ENCODE measurements at places on chromosomes 2 and 18.

GRCh38 chr2:70089220-70089982, 2.1 kb downstream of the PCBP1 start:
- DNase-seq: peak; percentile 27

- peak; percentile 34 for DNase-seq
Observed at GRCh38 chr2:55232863-55233657, 572 bp downstream of the RPS27A start.

DNA sequence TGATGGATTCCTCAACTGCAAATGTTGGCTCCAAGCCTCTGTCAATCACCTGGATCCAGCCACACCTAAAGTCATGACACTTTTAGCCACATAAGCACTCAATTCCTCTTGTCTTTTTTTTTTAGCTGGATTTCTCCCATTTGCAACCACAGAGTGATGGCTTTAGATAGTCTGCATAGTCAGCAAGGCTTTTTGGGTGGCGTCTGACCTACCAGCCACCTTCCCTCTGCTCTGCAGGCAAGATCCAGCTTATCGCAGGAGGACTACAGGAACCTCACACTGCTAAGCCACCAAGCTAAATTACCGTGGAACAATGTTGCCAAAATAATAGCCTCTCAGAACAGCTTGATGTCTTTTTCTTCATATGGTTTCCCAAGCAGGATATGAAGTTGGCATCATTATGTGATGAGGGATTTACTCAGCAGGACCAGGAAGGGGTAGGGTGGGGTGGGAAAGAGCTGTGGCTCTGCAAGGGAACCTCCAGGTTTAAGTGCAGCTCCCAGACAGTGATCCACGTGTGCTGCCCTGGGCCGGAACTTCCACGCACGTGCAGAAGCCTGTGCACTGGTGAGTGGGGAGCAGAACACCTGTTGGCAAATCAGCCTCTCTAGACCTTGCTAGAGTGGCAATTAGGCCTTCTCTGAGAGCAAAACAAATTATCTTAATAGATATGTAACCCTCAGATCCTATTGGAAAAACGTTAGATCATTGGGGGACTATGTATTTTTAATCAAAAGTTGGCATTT, 170.6 kb upstream of the NCK2 start:
- no peak for DNase-seq

- DNase-seq: no peak
Observed at GRCh38 chr18:63255435-63255834, 64.1 kb downstream of the BCL2 start.

DNA sequence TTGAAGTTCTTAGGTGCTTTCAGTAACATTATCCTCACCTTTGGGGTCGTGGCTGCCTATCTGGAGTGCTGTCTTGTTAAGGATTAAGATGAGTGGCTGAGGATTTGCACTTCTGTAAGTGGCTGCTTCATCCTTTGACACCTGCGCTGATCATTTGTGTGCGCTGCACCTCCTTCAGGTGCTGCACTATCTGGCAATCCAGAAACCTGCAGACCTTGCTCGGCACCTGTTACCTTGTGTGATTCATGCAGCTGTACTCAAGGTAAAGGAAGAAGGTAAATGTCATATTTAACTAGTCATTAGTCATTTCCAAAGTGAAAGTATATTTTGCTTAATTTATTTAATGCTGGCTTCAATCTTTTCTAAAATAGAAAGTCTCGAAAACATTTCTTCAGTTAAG, 110.3 kb downstream of the RAB3GAP1 start:
- DNase-seq: no peak

- DNase-seq: no peak
Observed at GRCh38 chr2:19739256-19739655, 162.5 kb downstream of the TTC32 start.

GRCh38 chr2:126304154-126304553, 351.8 kb upstream of the GYPC start:
- no peak for DNase-seq

DNA sequence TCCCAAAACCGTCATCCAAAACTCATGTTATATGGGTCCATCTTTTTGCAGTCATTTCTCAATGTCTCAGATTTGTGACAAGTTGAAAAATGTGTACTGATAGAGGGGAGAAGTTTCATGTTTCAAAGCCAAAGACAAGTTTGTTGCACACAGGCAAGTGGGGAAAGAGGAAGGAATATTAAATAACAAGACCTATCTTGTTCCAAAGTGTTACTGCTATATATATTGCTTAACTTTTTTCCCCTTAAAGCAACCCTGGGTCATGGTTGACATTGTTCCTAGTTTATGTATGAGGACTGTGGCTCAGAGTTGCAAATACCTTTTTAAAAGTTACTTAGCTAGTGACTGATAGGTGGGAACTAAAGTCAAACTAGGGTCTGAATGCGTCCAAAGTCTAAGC, 1.7 kb downstream of the ITGA4 start:
- DNase-seq: no peak

DNA sequence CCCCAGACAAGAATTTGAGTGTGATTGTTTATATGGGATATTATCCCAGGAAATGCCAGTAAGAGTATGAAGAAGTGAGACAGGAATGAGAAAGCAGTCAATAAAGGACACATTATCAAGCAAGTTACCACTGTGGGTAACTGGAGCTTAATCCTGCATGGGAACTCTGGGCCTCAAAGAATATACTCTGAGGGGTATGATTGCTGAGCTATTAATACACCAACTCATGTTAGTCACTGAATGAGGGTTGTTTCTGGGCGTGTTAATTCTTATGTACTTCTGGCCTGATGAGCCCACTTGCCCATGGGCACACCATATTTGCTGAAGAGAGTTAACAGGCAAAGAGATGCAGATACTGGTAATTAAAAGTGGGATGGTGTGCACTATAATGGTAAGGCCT, 26.6 kb upstream of the PAIP2B start:
- DNase-seq: no peak

DNA sequence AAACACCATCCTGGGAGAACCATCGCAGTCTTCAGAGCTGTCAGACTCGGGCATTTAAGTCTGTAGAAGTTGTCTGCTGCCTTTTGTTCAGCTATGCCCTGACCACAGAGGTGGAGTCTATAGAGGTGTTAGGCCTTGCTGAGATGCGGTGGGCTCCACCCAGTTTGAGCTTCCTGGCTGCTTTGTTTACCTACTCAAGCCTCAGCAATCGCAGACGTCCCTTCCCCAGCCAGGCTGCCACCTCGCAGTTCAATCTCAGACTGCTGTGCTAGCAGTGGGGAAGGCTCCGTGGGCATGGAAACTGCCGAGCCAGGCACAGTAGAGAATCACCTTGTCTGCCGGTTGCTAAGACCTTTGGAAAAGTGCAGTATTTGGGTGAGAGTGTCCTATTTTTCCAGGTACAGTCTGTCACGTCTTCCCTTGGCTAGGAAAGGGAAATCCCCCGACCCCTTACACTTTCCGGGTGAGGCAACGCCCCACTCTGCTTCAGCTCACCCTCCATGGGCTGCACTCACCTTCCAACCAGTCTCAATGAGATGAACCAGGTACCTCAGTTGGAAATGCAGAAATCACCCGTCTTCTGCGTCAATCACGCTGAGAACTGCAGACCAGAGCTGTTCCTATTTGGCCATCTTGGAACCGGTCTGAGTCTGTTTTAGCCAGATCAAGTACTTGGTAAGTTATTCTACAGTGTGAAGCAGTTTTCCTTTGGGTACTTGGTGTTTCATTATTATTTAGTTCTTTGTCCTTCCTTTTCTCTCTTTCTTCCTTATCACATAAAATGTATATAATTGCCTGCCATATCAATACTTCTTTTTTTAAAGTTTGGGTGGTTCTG, 71.5 kb downstream of the CDC42EP3 start:
- DNase-seq: no peak

GRCh38 chr18:50814395-50814794, 5.4 kb downstream of the MRO start:
- DNase-seq: no peak

DNA sequence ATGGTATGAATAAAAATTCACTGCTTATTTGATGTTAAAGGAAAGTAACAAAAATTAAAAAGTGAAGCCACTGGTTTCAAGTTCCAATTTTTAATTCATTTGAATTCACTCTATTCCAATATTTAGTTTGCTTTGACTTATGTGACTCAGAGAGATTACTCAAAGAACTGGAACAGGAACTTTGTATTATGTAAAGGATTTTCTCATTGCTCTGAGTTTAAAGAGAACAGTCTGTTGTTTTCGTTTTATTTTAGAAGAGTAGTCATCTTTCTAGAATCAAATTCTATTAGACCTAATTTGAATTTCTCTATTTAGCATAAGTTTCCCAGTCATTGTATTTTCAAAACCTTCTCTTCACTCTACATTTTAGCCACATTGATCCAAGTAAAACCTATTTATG, 300.1 kb upstream of the SLC8A1 start:
- DNase-seq: no peak

DNA sequence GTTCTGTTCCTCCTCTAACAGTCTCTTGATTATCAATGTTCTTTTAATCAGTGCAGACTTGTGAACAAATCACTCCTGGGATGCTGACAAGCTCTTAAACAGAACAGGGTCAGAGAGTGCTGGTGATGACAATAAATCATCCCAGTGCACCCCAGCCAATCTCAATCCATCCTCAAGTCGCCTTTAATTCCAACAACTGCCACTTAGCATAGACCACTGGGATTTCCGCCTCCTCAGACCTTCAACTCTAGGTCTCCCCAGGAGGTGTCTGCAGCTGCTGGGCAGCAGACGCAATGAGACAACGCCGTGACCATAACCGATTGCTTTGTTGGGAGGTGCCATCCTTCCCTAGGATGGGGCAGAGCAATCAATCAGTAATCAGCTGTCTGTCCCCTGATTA, 184.2 kb upstream of the ACAA2 start:
- no peak for DNase-seq

GRCh38 chr2:28150236-28150915, 242.3 kb upstream of the FOSL2 start:
- DNase-seq: no peak

DNA sequence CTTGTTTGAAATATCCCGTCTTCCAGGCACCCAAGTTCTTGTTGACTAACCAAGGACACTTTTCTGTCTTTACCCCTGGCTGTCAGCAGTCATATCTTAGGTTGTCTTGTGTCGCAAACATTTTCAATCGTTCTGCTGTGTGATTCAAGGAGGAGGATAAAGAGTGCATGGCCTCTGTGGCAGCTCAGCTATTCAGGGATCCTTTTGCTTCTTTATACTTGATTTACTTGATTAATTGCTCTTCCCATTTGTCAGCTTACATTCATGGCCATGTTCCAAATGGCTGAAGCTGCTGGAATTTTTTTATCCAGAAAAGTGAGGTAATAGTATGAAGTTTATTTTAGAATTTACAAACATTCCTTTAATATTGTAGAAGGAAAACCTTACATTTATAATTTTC, 97.3 kb upstream of the FZD5 start:
- no peak for DNase-seq

DNA sequence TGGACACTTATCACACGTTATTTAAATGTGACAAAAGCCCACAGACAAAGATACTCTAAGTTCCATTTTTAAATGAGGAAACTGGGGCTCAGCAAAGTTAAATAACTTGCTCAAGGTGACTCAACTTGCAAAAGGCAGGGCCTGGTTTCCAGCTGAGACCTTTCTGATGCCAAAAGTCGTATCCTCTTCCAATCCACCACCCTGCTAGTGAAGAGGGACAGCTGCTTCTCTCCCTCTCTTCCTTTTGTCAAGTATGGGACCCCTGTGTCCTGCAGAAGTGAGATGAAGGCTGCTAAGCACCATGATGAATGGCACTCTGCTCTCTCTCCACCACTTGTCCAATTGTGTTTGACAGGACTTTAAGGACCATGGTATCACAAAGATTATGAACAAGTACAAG, 140.9 kb downstream of the DYM start:
- no peak for DNase-seq

DNA sequence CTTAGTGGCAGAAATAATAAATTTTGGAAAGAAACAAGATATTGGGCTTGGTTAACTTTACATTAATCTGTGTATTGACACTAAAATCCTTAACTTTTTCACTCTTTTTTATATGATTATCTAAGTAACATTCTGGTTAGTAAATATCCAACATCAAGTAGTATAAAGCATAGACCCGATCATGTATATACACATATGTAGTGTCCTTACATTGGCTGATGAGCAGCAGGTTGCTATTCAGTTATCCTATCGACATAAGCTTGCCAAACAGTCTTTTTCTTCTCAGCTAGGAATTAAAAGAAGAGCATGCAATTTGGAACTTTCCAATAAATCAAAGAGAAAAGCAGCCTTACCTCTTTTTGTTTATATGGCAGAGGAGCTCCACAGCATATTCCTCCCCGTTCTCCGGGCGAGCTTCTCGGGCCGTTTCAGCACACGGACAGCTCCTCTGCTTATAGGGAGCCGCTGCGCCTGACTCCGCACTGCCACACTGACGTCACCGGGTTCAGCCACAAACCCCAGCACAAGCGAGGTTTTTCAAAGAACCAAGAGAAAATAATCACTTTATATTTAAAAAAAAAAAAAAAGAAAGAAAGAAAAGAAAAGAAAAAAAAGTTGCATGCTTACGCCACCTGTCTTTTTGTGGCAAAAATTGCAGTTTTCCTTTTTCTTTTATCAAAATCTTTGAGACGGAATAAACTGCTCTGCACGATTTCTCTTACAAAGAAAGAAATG, at the start of gene SCG2:
TSS of gene SCG2 (minus strand) at position 430 of the 735 bp plus-strand sequence. CDS start 3,079 bp downstream, outside the sequence.
- DNase-seq: peak; percentile 93

- DNase-seq: no peak
Observed at GRCh38 chr18:77079954-77080682, 52.5 kb downstream of the MBP start.

DNA sequence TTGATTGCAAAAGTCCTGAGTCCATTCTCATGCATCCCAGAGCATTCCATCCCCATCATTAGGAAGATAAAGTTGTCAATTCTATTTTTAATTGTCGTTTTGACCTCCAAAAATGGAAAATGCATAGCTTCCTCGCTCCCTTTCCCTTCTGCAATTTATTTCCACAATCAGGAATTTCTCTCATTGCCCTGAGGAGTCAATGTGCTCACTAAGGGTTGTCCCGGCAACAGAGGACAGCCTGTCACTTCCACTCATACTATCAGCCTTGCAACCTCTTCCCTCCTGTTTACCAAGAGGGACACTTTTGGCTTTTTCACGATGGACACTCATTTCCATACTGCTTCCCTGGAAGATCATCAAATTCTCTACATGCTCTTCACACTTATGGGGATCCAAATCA, 164.8 kb downstream of the MYO5B start:
- DNase-seq: no peak
